ENCODE measurements at places on chromosomes 1 and 21. TPM values are rescaled to one million over a fixed set of nuclear protein-coding genes. Genes with fewer than 3 reads are reported as not detected.

GRCh38 chr1:39981945-39982344 lies 27.0 kb downstream of the MFSD2A start:
- DNase-seq, result peak; percentile 76

DNA sequence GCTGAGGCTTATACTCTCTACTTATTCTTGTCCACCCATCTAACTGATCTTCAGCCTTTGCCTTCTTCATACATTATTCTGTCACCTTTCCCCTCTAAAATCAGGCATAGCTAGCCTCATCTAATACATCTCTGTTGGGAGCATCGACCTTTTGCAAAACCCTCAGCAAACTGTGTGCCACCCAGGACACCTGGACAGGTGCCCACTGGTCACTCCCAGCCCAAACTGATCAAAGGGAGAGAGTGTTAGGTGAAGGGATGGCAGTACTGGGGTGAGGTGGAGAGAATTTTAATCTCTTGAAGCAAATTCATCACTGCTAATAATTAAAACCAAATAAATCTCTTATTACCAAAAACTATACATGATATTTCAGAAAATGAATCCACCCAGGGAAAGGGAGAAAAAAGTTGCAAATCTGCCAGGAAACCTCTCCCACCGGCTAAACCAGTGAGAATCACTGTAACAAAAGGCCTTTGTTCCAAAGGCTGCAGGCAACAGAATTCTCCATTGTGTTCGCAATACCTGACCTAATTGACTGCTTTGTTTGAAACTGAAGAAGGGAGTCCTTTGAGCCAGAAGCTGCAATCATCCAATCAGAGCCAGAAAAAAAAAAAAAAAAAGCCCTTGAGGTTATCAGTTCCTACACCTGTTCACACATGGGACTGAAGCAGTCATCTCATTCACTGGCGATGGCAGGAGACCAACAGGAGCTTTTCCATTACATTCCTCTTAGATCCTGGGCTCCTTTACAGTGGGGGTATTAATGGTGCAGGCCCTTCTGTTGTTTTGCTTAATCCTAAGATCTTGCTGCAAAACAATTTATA lies 172.6 kb downstream of the APP start:
- DNase-seq, result no peak

The LEMD1 gene
- total RNA-seq, result not detected

GRCh38 chr1:167455786-167456446 lies 62.4 kb downstream of the CD247 start:
- no peak for DNase-seq

DNA sequence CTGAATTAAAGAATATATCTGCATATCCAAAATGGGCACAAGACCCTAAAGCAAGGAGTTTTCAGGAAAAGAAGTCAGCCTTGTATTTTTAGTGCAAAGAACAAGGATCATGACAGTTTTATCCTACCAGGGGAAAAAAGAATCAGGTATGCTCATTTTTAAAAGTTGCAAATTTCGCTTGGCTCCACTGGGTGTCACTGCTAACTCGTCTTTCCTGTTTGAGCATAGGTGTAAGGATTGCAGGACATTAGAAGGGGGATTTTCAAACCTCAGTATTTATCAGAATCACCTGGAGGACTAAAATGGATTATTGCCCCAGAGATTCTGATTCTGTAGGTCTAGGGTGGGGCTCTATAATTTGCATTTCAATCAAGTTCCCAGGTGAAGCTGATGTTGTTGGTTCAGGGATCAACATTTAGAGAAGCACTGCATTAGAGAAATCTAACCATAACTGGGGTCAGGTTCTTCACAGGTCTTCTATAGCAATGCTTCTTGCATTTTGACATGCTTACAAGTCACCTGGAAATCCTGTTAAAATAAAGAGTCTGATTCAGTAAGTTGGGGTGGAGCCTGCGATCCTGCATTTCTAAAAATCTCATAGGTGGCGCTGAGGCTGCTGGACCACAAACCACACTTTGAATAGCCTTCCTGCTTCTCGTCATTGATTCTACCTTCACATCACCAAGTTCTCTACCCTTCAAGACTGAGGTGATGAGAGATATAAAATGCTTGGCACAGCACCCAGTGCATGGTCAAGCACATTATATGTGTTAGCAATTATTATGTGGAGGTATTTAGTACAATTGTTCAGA lies 39.6 kb downstream of the NUF2 start:
- peak; percentile 6 for DNase-seq

DNA sequence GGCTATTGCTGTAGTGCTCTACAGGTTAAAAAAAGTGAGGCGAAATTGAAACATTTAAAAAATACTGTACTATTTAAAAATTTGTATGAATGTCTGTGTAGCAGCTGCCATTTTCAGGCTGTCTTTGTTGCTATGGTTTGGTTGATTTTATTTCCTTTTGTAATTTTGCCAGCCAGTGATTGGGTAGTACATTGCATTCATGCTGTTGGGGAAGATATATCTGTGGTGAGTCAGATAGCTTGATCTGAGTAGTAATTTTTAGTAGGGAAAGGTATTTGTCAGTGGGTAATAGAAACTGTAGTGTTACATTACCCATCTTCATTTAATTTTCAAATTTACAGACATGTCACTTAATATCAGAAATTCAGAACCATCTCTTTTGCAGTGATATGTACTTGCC lies 15.0 kb downstream of the NFIA start:
- DNase-seq, result no peak

GRCh38 chr1:244181867-244182266 lies 130.8 kb downstream of the ZBTB18 start:
- DNase-seq, result no peak

- peak; percentile 75 for DNase-seq
These were observed 42.5 kb upstream of the TMEM125 start for GRCh38 chr1:43227143-43227764.

The CHRNB2 gene
- total RNA-seq, result not detected

DNA sequence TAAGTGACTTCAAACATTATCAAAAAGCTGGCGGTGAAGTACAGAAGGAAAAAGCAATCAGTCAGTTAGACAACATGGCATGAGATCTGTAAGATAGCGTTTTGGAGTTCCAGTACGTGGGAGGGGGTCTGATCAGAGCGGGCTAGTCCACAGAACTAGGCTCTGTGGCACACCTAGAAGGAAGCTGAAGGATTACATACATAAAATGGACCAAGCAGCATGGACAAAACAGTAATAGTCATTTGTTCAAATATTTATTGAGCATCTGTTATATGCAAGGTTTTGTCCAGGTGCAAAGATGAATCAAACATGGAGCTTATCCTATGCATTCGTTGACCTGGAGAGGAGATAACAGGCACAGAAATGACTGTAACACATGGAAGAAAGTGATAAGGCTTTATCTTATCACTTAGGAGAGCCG lies 22.9 kb upstream of the PLA2G2E start:
- no peak for DNase-seq

The AKR7A3 gene
- 0.43 TPM for total RNA-seq

The RAP1GAP gene
- not detected for total RNA-seq

DNA sequence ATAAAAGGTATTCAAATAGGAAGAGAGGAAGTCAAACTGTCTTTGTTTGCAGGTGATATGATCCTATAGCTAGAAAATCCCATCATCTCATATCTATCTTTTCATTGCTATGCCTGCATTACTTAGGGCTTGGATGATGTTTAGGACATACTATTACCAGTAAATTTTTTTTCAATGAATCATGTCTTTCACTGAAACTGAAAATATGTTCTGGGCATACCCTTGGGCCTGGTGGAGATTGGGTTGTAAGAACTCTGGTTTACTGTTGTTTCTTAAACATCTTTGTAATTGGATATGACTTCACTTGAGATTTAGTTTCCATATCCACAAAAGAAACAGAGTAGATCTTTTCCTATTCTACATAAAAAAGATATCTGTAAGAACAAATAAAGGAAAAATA lies 502.2 kb upstream of the PRMT6 start:
- no peak for DNase-seq

The ASCL5 gene
- not detected for total RNA-seq

DNA sequence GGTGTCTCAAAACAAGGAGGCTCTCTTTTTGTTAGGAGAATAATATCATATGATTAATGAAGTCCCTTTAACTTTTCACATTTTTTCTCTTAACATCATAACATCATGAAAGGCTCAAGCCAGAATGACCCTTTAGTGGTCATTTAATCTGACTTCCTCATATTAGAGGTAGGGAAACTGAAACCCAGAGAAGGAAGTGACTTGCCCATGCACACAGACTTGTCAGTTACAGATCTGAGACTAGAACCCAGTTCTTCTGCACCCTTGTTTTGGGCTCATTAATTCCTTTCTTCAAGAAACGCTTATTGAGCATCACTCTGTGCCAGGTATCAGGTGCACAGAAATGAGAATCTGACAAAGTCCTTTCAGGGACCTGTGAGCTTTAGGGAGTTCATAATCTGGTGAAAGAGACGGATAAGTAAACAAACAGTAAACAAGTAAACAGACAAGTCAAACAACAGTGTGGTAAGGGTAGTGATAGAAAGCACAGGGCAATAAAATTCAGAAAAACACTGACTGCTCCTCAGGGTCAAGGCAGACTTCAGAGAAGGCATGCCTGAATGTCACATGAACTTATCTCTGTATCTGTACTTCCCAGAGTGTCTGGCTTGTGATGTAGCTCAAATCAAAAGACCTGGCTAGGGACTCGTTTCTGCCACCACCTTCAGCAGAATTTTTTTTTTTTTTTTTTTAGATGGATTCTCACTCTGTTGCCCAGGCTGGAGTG lies 38.3 kb upstream of the OSBPL9 start:
- no peak for DNase-seq

DNA sequence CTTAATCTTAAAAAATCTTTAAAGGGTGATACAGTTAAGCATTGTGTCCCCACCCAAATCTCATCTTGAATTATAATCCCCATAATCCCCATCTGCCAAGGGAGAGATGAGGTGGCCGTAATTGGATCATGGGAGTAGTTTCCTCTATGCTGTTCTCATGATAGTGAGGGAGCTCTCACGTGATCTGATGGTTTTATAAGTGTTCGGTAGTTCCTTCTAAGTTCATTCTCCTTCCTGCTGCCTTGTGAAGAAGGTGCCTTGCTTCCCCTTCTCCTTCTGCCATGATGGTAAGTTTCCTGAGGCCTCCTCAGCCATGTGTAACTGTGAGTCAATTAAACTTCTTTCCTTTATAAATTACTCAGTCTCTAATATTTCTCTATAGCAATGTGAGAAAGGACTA lies 10.7 kb downstream of the DHRS3 start:
- no peak for DNase-seq

The S100A1 gene
- not detected for total RNA-seq

The OPRD1 gene
- not detected for total RNA-seq

GRCh38 chr1:203072911-203073310 lies 12.9 kb downstream of the MYOG start:
- DNase-seq, result no peak

- DNase-seq, result no peak
These were observed 270.1 kb downstream of the BRINP2 start for GRCh38 chr1:177440821-177441220.

DNA sequence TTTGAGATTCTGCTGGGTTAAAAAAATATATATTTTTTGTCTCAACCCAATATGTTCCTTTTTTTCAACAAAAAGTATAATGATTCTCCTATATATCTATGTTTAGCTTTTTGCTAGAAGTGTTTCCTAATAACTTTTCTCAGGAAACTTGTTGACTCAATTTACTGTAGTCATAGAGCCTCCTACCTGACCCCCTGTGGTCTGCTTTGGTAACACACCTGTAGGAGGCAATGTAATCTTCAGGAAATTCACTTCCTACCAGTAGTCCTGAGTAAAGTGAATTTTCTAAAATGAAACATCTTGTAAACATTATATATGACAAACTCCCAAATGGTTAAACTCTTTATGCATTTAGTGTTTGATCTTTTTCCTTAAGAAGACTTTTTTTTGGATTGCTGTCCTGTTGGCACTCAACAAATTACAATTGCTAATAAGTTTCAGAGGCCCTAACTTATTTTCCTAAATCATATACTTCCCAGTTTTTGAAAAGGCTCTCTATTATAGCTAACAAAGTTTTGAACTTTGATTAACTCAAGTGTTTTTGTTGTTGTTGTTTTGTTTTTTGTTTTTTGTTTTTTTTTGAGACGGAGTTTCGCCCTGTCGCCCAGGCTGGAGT lies 118.3 kb downstream of the OLFML2B start:
- no peak for DNase-seq

GRCh38 chr1:46268578-46268977 lies 21.0 kb downstream of the RAD54L start:
- DNase-seq, result no peak

GRCh38 chr1:209710093-209710492 lies 5.4 kb downstream of the HSD11B1 start:
- no peak for DNase-seq

The RGSL1 gene
- not detected for total RNA-seq

DNA sequence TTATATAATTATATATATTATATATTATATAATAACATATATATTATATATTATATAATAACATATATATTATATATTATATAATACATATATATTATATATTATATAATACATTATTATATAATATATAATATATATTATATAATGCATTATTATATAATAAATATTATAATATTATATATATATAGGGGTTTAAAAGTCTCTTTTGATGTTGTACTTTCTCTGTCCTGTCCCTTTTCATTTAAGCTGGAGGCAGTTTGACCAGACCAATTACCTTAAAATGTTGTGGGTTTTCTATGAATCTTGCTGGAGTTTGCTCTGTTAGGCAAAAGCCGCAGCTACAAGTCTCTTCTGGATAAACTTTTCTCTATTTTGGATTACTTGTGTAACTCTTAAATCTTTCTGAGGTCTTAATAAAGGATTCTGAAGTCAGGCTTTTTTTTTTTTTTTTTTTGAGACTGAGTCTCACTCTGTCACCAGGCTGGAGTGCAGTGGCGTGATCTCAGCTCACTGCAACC lies 22.2 kb upstream of the KIF1B start:
- DNase-seq, result no peak

DNA sequence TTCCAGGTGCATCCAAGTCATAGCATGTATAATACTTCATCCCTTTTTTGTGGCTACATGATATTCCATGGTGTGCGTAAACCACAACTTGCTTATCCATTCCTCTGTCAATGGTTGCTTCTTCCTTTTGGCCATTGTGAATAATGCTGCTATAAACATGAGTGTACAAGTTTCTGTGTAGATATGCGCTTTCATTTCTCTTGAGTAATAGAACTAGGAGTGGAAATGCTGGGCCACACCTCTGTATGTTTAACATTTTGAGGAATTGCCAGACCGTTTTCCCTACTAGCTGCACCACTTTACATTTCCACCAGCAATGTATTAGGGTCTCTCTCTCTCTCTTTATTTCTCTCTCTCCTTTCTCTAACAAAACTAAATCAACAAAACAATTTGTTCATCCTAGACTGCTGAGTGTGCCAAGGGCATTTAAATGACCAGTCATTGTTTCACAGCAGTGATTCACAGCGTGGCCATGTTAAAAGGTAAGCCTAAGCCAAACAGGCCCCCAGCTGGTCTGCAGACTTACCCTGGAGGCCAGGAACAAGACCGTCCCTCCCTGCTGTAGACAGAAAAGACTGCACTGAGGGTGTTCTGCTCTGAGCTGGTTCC lies 53.2 kb upstream of the LYST start:
- DNase-seq, result peak; percentile 69

- no peak for DNase-seq
These were observed 83.1 kb downstream of the PATJ start for GRCh38 chr1:61825393-61825792.

The PCSK9 gene
- 9.1 TPM for total RNA-seq
